ENCODE measurements at places on chromosomes 4 and X. TPM values are rescaled to one million over a fixed set of nuclear protein-coding genes. Genes with fewer than 3 reads are reported as not detected.

GRCh38 chr4:116001291-116001690 is 887.9 kb upstream of the NDST4 start:
- no peak for DNase-seq

DNA sequence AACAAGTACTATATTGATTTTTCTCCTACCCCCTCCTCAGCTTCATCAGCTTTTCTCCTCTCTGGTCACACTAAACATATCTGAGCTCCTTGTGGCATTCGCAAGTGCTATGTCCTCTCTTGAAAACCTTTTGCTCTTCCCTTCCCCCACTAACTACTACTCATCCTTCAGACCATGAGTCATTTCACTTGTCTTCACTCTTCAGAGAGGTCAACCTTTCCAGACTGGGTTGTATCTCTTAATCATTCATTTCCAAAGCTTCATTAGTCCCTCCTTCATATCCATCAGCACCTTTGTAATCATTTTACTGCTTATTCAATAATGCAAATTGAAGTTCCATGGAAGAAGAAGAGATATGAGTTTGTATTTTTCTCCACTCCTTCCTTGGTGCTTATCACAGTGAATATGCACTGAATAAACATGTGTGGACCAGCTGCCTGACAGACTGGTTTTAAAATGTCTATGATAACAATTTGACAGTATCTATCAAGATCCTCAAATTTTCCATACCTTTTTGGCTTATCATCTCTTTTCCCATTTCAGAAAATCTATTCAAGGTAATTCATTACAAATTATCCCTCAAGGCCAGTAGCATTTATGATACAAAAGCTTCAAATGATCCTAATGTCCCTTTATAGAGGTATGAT is 28.4 kb downstream of the DDX60L start:
- peak; percentile 67 for DNase-seq

GRCh38 chrX:9644335-9644734 is 121.3 kb downstream of the GPR143 start:
- DNase-seq: no peak

DNA sequence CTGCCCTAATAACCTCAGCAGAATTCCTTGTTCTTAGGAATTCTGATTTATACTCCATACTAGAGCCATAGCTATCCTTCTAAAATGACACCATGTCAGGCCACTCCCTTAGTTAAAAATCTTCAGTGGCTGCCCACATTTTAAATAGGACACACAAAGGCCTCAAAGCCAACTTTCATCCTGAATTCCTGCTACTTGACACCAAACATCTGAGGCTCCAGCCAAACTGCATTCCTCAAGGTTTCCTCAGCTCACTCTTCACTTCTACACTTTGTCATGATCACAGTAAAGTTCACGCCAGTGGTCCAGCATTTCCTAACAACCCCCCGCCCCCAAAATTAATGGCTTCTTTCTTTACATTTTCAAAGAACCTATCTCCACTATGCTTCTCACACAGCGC is 124.3 kb downstream of the ADGRA3 start:
- no peak for DNase-seq

STAP1 gene
- total RNA-seq: not detected

ARHGEF38 gene
- total RNA-seq: not detected

SHROOM4 gene
- total RNA-seq: 0.13 TPM

TGIF2LX gene
- total RNA-seq: not detected
